ENCODE measurements at places on chromosomes 6 and 20.

GRCh38 chr6:42250274-42250931 lies 32.7 kb upstream of the MRPS10 start:
- no peak for DNase-seq
- peaks cover 8% of the 10 kb centered on the region for H3K4me1 ChIP-seq

GRCh38 chr20:46327557-46327956 lies 19.3 kb upstream of the CDH22 start:
- no peaks in the 10 kb centered on the region for H3K36me3 ChIP-seq
- no peak overlapping the region for H3K27ac ChIP-seq
- no peak overlapping the region for H3K4me3 ChIP-seq
- no peak for DNase-seq

GRCh38 chr20:12262747-12263146 lies 345.1 kb downstream of the BTBD3 start:
- no peak for DNase-seq
- no peak overlapping the region for H3K4me3 ChIP-seq
- H3K4me1 ChIP-seq, result no peaks in the 10 kb centered on the region
- no peaks in the 10 kb centered on the region for H3K27me3 ChIP-seq
- H3K27ac ChIP-seq, result no peak overlapping the region
- no peaks in the 10 kb centered on the region for H3K36me3 ChIP-seq

- peak; percentile 27 for DNase-seq
- H3K4me1 ChIP-seq, result peaks cover 24% of the 10 kb centered on the region
- H3K36me3 ChIP-seq, result no peaks in the 10 kb centered on the region
- H3K4me3 ChIP-seq, result no peak overlapping the region
- H3K27me3 ChIP-seq, result no peaks in the 10 kb centered on the region
Measured at GRCh38 chr20:32965115-32965514, 39.1 kb downstream of the SUN5 start.

DNA sequence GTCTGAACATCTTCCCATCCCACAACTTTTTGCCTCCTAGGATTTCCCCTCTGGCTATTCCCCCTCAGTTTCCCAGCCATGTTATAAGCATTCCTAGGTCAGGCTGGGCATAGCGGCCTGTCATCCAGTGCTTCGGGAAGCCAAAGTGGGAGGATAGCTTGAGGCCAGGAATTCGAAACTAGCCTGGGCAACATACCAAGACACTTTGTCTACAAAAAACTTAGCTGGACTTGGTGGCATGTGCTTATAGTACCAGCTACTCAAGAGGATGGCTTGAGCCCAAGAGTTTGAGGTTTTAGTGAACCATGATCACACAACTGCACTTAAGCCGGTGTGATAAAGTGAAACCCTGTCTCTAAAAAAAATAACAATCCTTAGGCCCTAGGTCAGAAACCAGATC lies 447.4 kb downstream of the KIF16B start:
- H3K27me3 ChIP-seq, result no peaks in the 10 kb centered on the region
- no peak overlapping the region for H3K27ac ChIP-seq
- no peaks in the 10 kb centered on the region for H3K36me3 ChIP-seq
- no peak overlapping the region for H3K4me3 ChIP-seq

DNA sequence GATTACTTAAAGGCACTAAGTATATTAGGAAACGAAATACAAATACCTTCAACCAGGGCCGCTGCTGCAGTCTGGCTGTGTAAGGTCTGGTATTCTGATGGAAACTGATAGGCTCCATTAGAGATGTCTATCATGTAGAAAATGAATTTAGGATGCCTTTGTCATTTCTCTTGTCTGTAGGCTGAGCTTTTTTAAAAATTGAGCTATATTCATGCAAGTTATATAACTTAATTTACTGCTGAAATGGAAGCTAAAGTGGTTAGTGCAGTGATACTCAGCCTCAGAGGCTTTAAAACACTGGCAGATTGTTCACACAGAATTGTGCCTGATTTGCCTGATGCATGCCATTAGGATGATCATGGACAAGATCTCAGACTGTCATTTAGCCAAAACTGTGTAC lies 286.2 kb upstream of the QKI start:
- H3K27me3 ChIP-seq, result no peaks in the 10 kb centered on the region
- H3K36me3 ChIP-seq, result no peaks in the 10 kb centered on the region
- H3K4me1 ChIP-seq, result no peaks in the 10 kb centered on the region
- no peak overlapping the region for H3K27ac ChIP-seq

DNA sequence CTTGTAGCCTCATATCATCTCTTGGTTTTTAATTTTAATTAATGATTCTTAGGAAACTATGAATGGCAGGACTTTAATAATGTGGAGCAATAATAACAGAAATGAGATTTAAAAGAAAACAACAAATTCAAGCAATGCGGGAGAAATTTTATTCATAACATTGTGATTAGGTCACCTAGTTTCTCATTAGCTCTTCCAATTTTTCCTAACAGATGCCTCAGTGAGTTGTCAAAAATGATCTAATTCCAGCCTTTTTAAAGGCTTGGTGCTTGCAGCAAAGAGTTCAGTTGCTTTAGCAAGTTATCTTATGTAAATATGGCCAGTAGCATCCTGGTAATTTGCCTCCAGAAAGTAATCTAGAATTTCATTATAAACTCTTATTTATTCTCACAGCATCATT lies 20.4 kb downstream of the PDE7B start:
- H3K4me3 ChIP-seq, result no peak overlapping the region
- no peak overlapping the region for H3K27ac ChIP-seq
- no peaks in the 10 kb centered on the region for H3K27me3 ChIP-seq
- peaks cover 29% of the 10 kb centered on the region for H3K4me1 ChIP-seq
- no peak for DNase-seq

- H3K36me3 ChIP-seq, result no peaks in the 10 kb centered on the region
- H3K4me1 ChIP-seq, result peaks cover 4% of the 10 kb centered on the region
- H3K27ac ChIP-seq, result no peak overlapping the region
- DNase-seq, result no peak
- H3K27me3 ChIP-seq, result peaks cover 18% of the 10 kb centered on the region
Measured at GRCh38 chr6:163309491-163310026, 105.0 kb upstream of the QKI start.

- DNase-seq, result no peak
- no peaks in the 10 kb centered on the region for H3K27me3 ChIP-seq
- no peak overlapping the region for H3K27ac ChIP-seq
- no peaks in the 10 kb centered on the region for H3K4me1 ChIP-seq
- H3K36me3 ChIP-seq, result no peaks in the 10 kb centered on the region
Measured at GRCh38 chr6:166567813-166568212, 18.7 kb downstream of the RAMACL start.

DNA sequence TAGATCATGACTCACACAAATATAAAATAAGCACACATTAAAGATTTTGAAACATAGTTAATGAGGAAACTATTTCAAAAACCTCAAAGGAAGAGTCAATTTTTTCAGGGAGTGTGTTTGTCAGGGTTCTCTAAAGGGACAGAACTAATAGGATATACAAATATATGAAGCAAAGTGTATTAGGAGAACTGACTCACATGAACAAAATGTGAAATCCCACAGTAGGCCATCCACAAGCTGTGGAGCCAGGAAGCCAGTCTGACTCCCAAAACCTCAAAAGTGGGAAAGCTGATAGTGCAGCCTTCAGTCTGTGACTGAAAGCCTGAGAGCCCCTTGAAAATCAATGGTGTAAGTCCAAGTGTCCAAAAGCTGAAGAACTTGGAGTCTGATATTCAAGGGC lies 898.0 kb upstream of the EYS start:
- no peaks in the 10 kb centered on the region for H3K4me1 ChIP-seq
- H3K36me3 ChIP-seq, result no peaks in the 10 kb centered on the region
- no peak overlapping the region for H3K27ac ChIP-seq
- no peaks in the 10 kb centered on the region for H3K27me3 ChIP-seq

DNA sequence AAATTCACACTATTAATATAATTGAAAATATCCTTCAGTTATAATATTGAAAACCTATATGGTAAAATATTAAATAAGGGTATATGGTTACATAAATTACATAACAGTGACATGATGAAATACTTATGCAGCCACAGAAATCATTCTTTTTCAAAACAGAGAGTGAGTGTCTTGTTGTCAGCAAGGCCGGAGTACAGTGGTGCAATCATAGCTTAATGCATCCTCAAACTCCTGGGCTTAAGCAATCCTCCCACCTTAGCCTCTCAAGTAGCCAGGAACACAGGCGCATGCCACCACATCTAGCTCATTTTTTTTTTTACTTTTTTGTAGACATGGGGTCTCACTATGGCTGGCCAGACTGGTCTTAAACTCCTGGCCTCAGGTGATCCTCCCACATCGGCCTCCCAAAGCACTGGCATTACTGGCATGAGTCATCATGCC lies 40.4 kb downstream of the FAM8A1 start:
- peaks cover 98% of the 10 kb centered on the region for H3K36me3 ChIP-seq
- no peak overlapping the region for H3K4me3 ChIP-seq
- no peaks in the 10 kb centered on the region for H3K27me3 ChIP-seq
- no peak for DNase-seq

DNA sequence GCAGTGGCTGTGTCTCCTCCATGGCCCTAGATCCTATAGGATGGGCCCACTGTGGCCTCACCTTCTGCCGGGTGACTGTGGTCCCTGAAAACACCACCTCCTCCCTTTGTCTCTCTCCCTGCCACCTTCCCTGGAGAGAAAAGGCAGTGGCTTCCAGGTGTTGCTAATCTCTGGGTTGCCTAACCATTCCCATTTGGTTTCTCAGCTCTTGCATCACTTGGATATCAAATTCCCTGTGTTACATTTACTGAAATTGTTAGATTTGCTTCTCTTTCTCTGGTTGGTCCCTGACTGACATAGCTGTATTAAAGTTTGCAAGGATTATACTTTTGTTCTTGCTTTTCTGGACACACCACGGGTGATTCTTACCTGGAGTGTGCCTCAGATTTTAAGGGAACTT lies 9.3 kb upstream of the ZFP64 start:
- no peaks in the 10 kb centered on the region for H3K4me1 ChIP-seq
- no peak for DNase-seq
- no peaks in the 10 kb centered on the region for H3K27me3 ChIP-seq
- H3K36me3 ChIP-seq, result no peaks in the 10 kb centered on the region
- no peak overlapping the region for H3K4me3 ChIP-seq

DNA sequence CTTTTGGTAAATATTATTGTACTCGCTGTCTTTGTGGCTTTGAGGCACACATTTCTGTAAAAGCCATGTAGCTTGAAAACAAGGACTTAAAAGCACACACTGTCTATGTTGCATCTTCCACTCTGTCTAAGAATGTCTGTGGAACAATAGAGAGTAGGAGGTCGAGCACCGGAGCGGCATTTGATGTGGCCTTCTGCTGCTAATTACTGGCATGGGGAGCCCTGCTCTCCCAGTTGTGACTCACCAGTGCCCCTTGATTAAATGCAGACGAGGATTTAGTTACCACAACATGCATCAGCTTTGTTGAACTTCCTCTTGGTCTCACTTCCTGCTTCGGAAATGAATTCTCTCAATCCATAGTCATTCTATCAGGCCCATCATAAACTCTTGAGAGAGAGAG lies 680.7 kb upstream of the SLC35B3 start:
- no peaks in the 10 kb centered on the region for H3K27me3 ChIP-seq
- DNase-seq, result no peak
- no peak overlapping the region for H3K27ac ChIP-seq

DNA sequence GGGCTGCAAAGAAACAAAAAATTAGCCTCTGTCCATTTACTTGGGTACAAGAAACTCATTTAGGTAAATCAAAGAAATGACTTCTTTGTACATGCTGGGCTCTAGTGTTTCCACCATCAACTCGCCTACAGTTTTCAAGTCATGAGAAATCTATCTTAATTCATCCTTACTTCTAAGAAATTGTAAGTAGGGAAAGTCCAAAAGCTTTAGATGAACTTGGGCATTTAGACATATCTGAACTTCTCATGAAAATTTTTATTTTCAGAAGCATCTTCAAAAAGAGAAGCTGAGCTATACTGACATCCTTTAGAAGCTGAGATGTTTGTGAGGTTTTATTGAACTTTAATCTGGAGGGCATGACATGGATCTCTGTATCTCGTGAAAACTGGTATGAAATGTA lies 117.3 kb downstream of the MYB start:
- H3K4me1 ChIP-seq, result peaks cover 24% of the 10 kb centered on the region
- H3K27me3 ChIP-seq, result no peaks in the 10 kb centered on the region
- DNase-seq, result no peak
- H3K27ac ChIP-seq, result peak overlapping the region; percentile 89

DNA sequence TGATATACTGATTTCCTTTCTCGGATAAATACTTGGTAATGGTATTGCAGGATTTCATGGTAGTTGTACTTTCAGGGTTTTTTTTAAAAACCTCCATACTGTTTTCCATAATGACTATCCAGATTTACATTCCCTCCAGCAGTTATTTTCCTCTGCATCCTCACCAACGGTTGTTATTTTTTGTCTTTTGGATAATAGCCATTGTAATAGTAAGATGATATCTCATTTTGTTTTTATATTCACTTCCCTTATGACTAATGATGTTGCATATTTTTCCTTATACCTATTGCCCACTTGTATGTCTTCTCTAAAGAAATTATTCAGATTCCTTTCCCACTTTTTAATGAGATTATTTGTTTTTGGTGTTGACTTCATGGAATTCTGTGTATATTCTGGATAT lies 231.0 kb downstream of the MEI4 start:
- no peak overlapping the region for H3K4me3 ChIP-seq
- H3K27ac ChIP-seq, result no peak overlapping the region
- no peaks in the 10 kb centered on the region for H3K27me3 ChIP-seq
- DNase-seq, result no peak

- H3K36me3 ChIP-seq, result no peaks in the 10 kb centered on the region
- DNase-seq, result no peak
- no peak overlapping the region for H3K27ac ChIP-seq
- H3K4me3 ChIP-seq, result no peak overlapping the region
- no peaks in the 10 kb centered on the region for H3K27me3 ChIP-seq
Measured at GRCh38 chr6:52566201-52566600, 10.7 kb downstream of the TRAM2 start.

GRCh38 chr6:56668158-56668557 lies 25.5 kb upstream of the DST start:
- H3K27ac ChIP-seq, result no peak overlapping the region
- no peak for DNase-seq
- H3K4me3 ChIP-seq, result no peak overlapping the region
- no peaks in the 10 kb centered on the region for H3K27me3 ChIP-seq
- no peaks in the 10 kb centered on the region for H3K36me3 ChIP-seq

GRCh38 chr20:5751856-5752255 lies 1.7 kb downstream of the SHLD1 start:
- peaks cover 32% of the 10 kb centered on the region for H3K36me3 ChIP-seq
- peaks cover 25% of the 10 kb centered on the region for H3K4me1 ChIP-seq
- H3K27me3 ChIP-seq, result no peaks in the 10 kb centered on the region
- H3K27ac ChIP-seq, result peak overlapping the region; percentile 47

DNA sequence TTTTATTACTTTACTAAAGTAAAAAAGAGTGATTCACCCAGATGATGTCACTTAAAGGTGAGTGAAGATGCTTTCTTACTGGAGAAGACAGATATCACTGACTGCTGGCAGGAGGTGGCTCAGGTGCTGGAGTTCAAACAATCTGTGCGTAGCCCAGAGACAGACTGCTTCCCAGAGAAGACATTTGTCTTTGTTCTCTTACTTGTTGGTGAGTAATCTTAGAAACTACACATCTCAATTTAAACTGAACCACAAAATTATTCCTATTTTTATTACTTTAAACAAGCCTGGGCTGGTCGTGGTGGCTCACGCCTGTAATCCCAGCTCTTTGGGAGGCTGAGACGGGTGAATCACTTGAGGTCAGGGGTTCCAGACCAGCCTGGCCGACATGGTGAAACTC lies 92.2 kb downstream of the CEP162 start:
- no peaks in the 10 kb centered on the region for H3K27me3 ChIP-seq
- H3K4me3 ChIP-seq, result no peak overlapping the region
- H3K36me3 ChIP-seq, result peaks cover 64% of the 10 kb centered on the region
- H3K27ac ChIP-seq, result no peak overlapping the region
- no peak for DNase-seq
- H3K4me1 ChIP-seq, result no peaks in the 10 kb centered on the region

All from activated T-cell treated with anti-CD3 and anti-CD28 coated beads, Interleukin-2, amount 50 U/mL, for 24 hours (primary cell).